ENCODE measurements at places on chromosomes 1 and 21.

DNA sequence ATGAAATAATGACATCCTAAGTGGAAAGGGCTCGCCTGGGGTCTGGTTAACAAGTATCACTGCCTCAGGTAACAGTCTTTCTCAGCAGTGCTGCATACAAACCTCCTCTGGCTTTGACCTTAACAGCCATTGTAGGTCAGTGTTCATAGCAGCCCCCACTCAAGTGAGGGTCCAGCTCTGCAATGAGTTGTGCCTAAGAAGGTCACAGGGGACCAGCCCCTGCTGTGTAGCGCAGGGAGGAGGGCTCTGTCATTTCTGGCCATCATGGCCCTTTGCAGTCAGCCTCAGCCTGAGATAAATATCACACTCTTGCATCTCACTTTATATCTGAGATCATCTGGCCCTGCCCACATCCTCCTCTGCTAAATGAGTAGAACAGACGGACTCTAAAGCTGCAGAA, 18.1 kb upstream of the MYSM1 start:
- DNase-seq = no peak

GRCh38 chr1:9248341-9249262, 14.0 kb downstream of the H6PD start:
- DNase-seq = no peak

DNA sequence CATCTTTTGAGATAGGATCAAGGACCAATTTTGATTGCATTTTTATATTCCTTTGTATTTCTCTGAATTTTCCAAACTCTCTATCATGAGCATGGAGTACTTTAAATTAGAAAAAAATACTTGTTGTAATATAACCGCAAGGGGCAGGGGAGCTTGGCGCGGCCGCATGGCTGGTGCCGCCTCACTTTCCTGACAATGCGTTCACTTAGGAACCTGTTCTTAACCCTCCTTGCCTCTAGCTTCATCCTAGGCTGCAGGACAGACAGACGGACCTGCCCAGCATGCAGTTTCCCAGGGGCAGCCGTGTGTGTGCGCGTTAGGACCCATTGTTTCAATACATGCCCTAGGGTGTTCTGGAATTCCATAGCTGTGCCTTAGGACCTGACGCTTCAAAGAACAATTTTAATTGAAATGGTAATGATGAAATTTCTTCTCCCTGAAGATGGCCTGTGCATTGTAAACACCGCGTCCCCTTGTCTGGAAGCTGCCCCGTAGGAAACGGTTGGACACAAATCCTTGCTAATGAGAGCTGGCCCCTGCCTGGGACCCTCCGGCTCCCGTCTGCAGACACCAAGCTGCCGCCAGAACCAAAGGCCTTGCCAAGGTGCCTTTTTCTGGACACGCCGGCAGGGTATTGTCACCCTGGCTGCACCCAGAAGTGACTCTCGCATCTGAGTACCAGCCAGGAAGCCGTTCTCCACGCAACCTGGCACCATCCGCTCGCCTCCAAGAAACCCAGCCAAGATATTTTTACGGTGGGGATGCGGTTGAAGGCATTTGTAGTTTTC, 466.4 kb downstream of the NPHP4 start:
- no peak for DNase-seq

DNA sequence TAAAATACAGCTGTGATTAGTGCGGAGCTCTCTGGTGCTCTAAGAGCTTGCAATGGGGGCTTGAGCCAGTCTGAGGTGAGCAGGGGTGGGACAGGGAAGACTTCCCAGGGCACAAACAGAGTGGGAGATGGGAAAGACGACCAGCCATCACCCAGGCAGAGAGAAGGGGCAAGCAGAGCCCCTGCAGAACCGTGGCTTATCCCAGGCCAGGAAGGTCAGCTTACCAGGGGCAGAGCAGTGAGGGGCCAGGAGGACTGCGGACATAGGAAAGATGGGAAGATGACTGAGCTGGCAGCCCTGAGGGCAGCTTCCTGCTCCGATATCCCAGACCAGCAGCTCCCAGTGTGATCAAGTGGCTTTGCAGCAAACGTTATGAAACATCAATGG, 55.4 kb upstream of the IFFO2 start:
- no peak for DNase-seq

GRCh38 chr21:36194024-36194423, 37.4 kb downstream of the DOP1B start:
- DNase-seq = no peak

DNA sequence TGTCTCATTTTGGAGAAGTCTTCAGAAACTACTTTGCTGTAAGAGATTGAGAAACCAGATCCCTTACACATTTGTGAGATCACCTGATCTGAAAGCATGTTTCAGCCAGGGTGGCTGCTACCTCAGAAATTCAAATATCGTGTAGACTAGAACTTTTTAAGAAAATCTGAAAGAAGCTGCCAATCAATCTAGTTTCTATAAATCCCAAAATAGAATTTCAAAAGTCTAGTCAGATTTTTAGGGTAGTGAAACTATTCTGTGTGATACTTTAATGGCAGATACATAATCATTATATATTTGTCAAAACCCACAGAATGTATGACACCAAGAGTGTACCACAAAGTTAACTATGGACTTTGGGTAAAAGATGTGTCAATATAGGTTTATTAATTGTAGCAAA, 79.9 kb upstream of the PLPPR5 start:
- DNase-seq = no peak

DNA sequence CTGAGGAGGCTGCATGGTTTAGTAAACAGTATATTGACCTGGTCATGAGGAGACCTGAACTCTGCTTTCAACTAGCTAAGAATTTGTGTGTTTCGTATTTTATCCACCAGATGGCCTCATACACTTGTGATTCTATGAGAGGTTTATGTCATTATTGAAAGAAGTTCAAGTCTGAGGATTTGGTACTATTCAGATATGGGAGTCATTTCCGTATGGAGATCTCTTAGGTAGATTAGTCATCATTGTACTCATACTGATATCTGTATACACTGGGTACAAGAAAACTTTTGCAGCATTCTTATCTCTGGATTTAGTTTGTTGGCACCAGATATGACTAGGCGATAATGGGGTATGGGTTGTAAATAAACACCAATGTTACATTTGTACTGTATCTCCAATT, 26.6 kb downstream of the ATF6 start:
- peak; percentile 70 for DNase-seq

DNA sequence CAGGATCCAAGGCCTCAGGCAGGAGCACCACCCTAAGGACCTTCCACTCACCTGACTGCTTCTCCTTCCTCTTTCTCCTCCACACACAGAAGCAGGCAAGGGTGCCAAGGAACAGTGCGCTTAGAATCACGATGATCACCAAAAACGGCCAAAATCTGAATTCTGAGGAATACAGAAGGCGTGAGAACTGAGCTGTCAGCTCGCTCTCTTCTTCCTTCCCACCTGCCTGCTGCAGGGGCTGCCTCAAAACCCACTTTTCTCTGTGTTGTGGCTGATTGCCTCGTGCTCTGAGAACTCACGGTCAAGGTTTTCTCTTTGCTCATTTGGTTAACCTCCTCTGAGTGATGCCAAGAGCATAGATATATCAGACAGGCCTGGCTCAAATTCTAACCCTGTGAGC, 23.8 kb downstream of the CD244 start:
- DNase-seq = no peak

- DNase-seq = no peak
Measured at GRCh38 chr1:227735539-227736285, 477 bp downstream of the SNAP47 start.

GRCh38 chr1:173562813-173563212, 40.1 kb downstream of the SLC9C2 start:
- DNase-seq = no peak

- no peak for DNase-seq
Measured at GRCh38 chr1:228154670-228155571, 5.2 kb downstream of the GJC2 start.

DNA sequence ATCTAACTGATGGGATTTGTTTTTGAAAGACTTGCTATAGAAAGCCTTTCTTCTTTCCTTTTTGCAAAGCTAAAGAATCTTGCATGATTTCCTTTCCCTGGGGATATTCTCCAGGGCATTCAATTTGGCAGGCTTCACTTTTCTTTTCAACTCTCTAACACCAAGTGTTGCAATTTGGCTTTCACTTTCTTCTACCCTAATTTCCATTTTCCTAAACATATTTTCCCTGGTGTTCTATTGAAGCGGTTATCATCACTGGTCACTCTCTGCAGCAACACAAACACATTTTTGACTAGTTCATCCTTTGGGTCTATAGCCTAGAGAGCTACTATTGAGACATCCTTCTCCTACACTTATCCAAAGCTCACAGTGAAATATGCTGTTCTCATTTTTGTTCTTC, 424.5 kb downstream of the NEGR1 start:
- no peak for DNase-seq

DNA sequence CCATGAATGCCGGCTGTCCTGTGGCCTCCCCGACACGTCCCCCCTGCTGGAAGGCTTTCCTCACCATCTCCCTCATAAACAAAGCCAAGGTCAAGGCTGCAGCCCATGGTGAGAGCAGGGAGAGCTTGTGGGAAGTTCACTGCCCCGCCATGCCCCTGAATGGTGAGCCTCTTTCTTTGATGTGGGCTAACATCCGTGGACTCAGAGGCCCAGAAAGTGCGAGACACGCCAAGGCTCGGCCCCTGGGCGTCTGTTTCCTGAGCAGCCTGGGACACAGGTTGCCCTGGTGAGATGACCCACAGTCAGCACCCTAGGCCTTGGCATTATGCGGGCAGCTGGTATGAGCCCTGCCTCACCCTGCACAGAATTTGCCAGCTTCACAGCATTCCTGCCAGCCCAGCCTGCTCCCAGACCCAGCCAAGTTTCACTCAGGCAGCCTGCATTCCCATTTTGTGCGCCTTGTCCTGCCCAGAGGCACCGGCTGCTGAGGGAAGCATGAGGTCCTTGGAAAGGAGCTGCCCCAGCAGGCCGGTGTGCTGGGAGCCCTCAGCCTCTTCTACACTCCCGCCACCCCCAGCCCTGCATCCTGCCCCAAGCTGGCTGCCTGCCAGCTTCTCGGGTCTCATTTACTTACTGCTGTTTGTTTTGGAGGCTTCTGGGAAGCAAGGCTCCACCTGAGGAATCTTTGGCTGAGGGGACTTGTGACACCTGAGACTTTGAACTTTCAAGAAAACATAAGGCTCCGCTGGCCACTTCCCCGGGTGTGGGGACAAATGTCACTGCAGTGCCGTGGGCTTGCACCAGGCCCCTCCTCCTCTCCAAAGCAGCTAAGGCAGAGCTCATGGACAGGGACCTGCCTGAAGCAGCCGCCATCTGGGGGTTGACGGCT, 31.9 kb downstream of the NEK2 start:
- DNase-seq = no peak

- no peak for DNase-seq
Measured at GRCh38 chr1:25581764-25582163, 34.8 kb upstream of the MAN1C1 start.

DNA sequence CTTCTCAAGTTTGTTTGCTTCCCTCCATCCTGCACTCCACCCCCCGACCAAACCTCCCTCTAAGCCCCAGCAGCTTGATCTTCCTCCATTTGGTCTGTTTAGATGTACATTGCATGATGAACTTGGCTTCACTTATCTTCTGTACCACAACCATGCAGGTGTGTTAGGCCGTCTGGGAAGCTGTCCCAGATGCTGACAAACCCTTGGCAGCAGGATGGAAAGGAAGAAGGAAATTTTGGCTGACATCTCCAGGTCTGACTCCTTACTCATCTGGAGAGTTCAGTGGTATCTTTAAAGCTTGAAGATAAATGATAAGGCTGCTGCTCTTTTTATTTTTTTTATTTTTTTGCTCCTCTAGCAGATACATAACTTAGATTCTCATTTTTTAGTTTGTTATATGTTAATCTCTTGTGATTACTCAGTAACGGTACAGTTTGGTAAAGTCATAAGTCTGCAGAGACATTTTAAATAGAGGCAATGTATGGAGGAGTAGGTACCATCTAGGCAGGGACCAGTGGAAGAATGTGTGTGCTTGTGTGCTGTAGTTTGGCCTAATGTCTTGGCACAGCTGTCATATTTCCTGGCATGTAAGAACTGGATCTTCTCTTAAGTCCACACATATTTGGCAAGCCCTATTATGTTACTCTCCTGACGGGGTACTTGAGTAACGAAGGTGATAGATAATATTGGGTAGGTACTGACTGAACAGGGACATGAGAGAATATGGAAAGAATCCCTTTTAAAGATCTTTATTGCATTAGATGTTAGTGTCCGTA, 79.7 kb downstream of the CACHD1 start:
- no peak for DNase-seq

- DNase-seq = no peak
Measured at GRCh38 chr21:42624095-42624790, 29.2 kb upstream of the PDE9A start.

GRCh38 chr1:203631946-203632345, 5.3 kb downstream of the ATP2B4 start:
- DNase-seq = no peak

DNA sequence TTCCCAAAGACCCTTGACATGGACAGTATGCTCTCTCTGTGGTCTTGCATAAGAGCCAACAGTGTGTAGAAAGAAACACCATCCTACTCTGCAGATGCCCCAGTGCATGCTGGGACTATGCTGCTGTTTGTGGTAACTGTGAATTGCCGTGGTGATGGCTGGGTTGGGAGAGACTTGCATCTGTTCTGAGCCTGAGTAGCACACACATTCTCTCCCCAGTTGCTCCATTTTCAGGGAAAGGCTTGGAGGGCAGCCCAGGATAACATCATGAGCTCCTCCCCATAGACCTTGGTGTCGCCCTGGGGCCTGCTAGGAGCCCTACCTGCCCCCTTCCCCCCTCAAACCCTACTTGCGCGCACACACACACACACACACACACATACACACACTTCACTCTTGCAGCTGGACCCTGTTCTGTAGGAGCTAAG, 120.9 kb upstream of the IPO9 start:
- DNase-seq = no peak

- no peak for DNase-seq
Measured at GRCh38 chr1:114154146-114154962, 685 bp upstream of the SYT6 start.

- no peak for DNase-seq
Measured at GRCh38 chr21:34999397-34999941, 49.6 kb downstream of the RUNX1 start.
